ENCODE measurements at places on chromosomes 16 and 17.

- DNase-seq, result no peak
Measured at GRCh38 chr16:5502467-5502869, 404.9 kb upstream of the EEF2KMT start.

DNA sequence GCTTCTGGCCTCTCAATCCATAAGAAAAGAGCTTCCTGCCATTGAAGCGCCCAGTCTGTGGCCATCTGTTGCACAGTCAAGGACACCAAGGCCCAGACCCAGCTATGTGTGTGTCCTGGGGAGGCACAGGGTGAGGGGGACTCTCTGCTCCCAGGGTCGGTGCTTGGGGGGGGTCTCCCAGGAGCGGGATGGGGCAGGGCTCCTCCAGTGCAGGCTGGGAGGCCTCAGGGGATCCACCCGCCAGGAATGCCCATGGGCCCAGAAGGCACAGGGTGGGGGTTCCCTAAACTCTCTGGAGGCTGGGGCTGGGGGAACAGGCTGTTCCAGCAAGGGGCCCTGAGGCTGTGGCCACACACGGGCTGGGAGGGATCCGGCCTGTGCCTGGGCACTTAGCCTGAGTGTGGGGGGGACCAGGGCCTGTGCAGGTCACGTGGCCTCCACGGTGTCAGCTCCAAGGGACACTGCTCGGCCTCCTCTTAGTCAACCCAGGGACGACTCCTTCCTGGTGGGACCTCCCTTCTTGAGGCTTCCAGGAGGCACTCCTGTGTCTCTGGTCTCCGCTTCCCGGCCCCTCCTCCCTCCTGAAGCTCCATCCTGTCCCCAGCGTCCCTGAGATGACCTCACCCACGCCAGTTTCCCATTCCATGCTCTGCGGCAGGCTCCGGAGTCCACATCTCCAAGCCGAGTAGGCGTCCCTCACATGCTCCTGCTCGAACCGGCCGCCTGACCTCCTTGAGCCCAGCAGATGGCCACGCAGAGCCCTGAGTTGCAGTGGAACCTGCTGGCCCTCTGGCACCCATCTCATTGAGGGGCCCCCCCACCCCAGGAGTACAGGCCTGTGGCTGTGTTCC is 23.1 kb upstream of the BAHCC1 start:
- DNase-seq, result no peak

GRCh38 chr16:26316683-26317464 is 625.1 kb downstream of the HS3ST4 start:
- DNase-seq, result no peak

DNA sequence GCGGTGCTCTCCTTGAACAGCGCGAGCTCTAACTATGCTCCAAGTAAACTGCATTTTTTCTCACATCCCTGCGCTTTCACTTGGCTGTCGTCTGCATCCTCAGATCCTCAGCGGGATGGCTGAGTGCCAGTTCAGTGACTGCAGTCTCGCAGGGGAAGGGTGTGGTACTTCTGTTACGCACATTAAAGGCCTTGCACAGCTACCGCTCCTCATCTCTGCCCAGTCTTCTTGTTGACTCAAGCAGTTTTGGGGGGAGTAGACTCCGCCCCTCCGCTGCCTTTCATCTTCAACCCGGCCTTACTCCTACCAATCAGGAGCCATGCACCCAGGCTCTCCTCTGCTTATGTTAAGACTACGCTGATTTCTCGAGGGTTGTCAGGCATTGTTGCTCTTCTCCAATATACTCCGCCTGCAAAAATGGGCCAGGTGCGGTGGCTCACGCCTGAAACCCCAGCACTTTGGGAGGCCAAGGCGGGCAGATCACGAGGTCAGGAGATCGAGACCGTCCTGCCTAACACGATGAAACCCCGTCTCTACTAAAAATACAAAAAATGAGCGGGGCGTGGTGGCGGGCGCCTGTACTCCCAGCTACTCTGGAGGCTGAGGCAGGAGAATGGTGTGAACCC is 10.0 kb downstream of the ATP5PD start:
- DNase-seq, result peak; percentile 82

GRCh38 chr17:55134486-55135157 is 130.1 kb upstream of the HLF start:
- no peak for DNase-seq

DNA sequence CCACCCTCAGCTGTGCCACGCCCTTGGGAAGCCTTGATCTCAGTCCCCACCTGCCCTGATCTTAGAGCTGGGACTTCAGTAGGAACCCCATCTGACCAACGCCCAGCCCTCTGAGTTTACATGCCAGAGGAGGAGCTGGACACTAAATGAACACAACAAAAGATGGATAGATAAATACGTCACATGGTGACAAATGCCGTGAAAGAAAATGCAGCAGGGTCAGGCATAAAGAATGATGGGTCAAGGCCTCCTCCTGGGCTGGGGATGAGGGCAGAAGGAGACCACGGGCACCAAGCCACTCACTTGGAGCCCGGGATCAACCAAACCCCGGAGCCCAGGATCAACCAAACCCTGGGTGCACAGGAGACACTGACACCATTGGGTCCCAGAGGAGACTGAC is 354.9 kb downstream of the C16orf95 start:
- DNase-seq, result no peak

Data from CD4-positive, CD25-positive, alpha-beta regulatory T cell (primary cell).